ENCODE measurements at places on chromosomes 12 and 14.

DNA sequence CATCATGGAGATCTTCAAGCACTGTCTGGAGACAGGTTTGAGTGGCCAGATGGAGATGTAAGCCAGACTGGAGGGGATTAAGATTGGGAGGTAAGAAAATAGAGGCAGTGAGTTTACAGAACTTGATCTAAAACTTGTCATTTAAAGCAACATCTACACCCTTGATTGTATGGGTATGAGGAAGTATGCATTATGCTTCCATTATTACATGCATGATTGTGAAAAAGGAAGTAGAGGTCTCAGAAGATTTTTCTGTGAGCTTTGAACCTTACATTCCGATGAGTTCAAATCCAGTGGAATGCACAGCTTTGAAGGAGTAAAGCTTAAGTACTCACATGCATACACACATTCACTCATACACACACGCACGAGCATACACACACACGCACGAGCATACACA, 550.8 kb downstream of the MED13L start:
- DNase-seq = no peak

GRCh38 chr12:31337952-31338351, 12.0 kb upstream of the SINHCAF start:
- no peak for DNase-seq

GRCh38 chr14:104082807-104083206, 2.7 kb upstream of the ASPG start:
- no peak for DNase-seq

DNA sequence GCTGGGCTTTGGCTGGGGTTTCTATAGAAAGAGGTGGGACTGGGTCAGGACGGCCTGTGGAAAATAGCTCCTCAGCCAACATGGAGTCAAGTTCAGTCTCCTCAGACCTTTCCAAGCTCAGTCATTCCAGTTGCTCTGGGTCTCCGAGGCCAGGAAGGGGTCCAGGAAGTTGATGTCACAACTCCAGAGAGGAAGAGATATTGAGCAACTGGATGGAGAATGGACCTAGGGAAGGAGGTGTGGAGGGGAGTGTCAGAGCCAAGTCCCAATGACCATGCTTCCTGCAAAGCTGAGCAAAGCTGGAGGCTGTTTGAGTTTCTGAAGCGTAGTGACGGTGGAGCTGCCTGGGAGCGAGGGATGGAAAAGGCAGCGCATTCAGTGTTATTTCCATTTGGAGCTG, 86.1 kb downstream of the SLC24A4 start:
- DNase-seq = no peak

GRCh38 chr12:94621662-94622359, 28.5 kb downstream of the TMCC3 start:
- no peak for DNase-seq

DNA sequence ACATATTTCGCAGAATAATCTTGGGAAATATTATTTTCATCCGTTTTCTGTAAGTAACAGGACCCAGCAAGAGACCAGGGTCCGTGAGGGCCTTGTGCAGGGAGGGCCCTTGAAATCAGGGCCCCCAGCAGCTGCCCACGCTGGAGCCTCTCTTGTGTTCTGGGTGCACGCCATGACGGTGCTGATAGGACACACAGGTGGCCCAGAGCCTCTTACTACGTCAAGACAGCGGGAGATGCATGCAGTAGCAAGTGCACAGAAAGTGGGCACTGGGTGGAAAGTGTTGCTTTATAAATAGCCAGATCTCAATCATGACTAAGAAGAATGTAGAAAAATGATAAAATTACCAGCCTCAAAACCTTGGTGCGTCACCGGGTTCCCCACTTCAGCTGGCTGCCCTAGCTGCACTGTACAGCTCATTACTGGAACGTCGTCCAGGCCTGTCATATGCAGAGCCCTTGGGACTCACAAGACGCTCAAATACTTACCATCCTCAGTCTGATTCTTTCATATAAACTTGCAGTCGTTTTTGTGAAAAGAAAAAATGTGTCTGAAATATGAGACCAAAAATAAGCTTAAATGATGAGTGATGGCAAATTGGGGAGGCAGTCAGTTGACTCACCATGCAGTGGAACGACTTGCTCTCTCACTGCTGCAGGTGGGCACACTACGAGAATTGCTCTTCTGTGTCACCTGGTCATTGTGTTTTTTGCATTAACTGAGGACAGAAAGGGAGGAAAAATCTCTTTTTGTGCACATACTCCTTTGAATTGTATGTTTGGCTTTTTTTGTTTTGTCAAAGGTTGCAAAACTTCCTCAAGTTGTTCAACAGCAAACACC, 68.2 kb downstream of the DDX51 start:
- no peak for DNase-seq

- no peak for DNase-seq
Measured at GRCh38 chr14:93691042-93691780, 97.1 kb downstream of the PRIMA1 start.

GRCh38 chr14:32601069-32601468, 272.0 kb downstream of the AKAP6 start:
- no peak for DNase-seq

- peak; percentile 52 for DNase-seq
Measured at GRCh38 chr14:92531106-92531873, 17.7 kb downstream of the RIN3 start.

DNA sequence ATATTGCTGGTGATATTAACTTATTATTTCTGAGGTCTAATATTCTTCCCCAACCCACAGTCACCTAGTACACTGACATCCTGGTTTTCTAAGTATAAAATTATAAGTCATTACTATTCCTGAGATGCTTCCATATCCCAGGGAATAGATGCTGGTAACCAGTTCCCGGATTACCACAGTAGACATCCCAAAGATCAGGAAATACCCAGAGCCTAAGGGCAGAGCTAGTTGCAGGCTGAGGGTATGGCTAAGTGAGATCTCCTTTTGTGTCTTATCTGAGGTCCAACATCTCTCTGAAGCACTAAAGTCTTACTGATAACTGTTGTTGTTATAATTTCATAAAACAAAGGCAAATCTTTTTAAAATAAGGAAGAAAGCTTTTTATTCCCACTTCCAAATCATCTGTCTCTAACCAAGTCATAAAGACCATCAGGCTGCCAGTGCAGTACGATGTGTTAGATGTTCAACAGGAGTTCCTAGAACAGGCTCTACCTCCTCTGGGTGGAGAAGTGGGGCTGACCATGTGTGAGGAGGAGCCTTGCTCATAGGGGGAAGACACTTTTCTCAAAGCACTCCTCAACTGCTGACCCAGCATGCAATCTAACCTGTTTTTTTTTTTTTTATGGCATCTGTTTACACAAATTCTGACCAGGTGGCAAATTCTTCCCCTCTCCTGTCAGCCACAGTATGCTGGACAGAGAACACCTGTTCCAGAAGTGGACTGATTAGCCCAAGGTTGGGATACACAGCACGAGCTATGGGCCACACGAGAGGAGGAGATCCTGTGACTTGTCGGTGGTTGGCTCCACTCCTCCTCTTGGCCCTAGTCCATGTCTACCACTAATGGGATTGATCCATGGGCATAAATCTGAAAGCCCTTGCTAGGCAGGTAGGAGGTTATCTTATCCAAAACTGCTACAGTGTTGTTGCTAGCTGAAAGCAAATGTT, 16.1 kb upstream of the GRIP1 start:
- no peak for DNase-seq

Data from KG1 (cell line).